ENCODE measurements at places on chromosomes 4 and X.
A peak's percentile ranks its signal among the peaks of the same experiment; 100 is the strongest.

DNA sequence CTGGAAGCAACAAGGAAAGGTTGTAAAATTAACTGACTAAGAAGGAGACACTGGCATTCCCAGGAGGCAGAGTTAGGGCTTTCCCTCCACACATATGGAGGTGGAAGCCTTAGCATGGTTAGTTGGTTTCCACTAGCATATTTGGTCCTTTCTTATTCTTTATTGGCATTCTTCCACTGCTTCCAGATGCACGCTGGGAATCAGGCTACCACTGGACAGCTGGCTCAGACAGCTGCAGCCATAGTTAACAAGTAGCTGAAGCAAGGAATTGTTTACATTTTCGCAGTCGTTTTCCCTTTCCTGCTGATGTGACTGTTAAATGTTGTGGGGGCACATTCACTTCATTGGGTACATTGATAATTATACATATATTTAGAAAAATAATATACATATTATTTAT, 169.2 kb downstream of the GRIA2 start:
- DNase-seq: no peak

DNA sequence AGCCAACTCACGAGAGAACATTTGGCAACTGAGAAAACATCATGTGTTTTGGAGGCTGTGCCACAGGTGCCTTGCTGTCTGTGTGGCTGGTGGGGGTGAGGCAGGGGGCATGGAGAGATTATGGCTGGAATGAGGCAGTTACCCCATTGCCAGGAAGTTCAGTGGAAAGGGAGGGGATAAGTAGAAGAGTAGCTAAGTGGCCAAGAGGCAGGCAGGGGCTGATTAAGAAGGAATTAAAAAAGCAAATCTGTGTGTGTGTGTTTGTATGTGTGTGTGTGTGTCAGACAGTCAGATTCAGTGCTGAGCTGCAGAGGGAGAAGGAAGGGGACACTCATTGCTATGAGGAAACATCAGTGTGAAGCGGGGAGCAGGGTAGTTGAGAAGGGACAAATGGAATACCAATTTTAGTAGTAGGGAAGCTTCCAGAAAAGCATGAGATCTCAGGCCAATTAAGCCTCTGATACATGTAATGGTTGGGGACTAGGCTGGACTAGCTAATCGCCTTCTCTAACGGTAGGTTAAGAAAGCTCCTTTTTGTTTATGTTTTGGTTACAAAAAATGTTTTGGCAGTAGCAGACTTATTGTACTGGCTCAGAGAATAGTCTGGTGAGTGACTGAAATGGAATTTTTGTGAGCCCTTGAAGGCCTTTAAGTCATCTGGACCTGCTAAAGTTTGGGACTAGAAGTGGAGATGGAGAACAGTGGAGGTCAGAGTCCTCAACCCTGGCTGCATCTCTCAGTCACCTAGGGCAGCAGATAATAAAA, 18.5 kb downstream of the TMEM164 start:
- no peak for DNase-seq

GRCh38 chr4:62119195-62119594, 919.1 kb downstream of the ADGRL3 start:
- DNase-seq: no peak

- no peak for DNase-seq
Observed at GRCh38 chrX:99602107-99602506, 808.0 kb downstream of the PCDH19 start.

DNA sequence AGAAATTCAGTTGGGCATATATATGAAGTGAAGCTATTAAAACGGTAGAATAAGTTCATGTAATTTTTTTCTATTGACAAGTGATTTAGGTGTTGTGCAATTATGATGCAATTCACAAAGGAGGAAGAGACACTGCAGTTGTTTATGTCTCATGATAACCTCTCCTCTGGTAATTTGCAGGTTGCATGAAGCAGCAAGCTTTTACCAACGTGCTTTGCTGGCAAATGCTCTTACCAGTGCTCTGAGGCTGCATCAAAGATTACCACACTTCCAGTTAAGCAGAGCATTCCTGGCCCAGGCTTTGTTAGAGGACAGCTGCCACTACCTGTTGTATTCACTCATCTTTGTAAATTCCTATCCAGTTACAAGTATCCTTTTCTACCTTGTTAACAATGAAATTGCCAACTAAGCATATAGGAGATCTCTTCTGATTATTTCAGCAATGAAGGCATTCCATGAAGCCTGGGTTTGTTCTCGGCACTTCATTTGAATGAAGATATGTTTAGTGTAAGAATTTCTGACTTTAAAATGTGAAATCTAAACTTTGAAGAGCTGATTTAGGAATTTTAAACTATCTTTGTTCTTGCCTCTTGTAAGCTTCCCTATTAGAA, 3.9 kb downstream of the TMEM33 start:
- DNase-seq: no peak

GRCh38 chrX:132614297-132614696, 125.5 kb upstream of the MBNL3 start:
- DNase-seq: peak; percentile 3

DNA sequence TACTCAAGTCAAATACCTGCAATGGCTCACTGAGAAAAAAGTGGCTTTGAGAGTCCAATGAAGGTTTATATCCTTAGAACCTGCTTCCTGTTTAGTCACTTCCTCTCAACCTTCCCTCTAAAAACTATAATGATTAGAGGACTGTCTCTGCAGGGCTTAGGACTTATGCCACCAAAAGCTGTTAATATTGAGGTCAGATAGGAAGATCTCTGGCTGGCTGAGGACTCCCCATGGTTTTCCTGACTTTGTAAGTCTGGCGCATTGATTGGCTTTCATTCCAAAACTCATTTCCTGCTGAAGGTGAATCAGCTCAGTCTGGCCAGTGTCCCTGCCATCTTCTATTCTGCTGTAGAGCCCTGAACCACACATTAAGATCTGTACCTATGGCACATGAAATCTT, 140.9 kb upstream of the ANK2 start:
- no peak for DNase-seq

GRCh38 chr4:113838460-113838859, 76.9 kb upstream of the CAMK2D start:
- DNase-seq: no peak

DNA sequence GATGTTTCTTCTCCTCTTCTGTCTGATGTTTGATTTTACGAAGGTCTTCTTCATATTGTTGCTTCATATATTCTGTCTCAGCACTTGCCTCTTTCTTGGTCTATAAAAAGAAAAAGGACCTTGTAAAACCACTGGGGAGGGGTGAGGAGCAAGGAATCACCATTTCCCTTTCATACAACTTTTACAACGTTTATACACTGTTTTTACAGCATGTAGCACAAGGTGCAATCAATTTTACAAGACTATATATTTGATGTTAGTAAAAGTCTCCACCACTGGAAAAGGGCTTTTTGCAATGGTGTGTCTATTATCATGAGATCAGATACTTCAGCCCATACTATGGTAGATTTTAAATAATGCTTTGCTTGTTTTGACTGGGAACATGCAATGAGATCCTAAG, 76.3 kb downstream of the FAM184B start:
- no peak for DNase-seq

DNA sequence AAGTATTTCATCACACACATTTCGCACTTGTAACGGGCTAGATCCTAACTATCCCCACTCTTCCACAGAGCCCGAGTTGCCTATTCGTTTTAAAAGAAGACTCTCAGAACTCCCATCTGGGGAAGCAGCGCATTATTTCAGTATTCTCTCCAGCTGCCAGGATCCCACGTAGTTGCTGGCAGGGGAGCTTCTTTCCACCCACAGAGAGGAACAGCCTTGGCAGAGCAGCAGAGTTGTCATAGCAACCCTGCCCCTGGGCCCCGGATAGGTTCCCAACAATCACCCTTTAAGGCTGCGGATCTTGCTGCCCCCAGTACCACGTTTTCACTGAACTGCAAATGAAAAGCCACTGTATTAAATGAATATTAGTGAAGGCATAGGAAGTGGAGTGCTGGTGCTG, 106.7 kb downstream of the GPM6A start:
- peak; percentile 68 for DNase-seq

GRCh38 chr4:10448991-10449390, 8.2 kb downstream of the ZNF518B start:
- no peak for DNase-seq

DNA sequence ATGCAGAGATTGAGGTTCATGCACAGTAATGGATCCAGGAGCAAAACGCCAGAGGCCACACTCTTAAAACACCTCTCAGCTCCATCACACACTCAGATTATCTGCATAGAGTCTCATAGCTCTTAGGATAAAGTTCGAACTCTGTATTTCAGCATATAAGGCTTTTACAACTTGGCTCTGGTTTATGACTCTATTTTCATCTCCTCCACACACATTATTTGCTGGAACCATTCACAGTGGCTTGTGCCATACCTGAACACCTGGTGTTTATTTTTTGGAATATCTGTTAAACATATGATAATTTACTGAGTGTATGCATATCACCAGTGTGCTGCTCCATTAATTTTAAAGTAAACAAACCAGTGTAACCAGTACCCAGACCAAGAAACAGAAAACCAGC, 27.2 kb downstream of the RASL11B start:
- DNase-seq: no peak

GRCh38 chr4:138305050-138305449, 62.9 kb upstream of the SLC7A11 start:
- no peak for DNase-seq

DNA sequence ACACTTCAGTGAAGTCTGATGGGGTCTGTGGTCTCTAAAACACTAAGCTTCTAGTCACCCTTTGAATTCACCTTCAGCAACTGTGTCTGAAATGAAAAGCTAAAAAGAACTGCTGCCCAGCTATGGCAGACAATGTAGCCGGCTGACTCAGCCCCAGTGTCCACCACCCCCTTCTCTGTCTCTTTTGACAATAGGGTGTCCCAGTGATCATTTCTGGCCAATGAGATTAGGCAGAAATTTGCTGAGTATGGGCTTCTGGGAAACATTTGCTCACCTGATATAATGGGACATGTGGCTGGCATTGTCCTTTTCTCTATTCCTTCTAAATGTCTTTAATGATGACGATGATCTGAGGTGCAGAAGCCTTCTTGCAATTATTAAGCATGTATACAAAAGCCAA, 20.6 kb downstream of the IGFBP7 start:
- no peak for DNase-seq

GRCh38 chr4:3192827-3193226, 56.1 kb upstream of the MSANTD1 start:
- DNase-seq: no peak

- peak; percentile 37 for DNase-seq
Observed at GRCh38 chrX:21658746-21659145, 616 bp upstream of the KLHL34 start.

- DNase-seq: no peak
Observed at GRCh38 chrX:69207216-69207615, 42.0 kb upstream of the PJA1 start.

DNA sequence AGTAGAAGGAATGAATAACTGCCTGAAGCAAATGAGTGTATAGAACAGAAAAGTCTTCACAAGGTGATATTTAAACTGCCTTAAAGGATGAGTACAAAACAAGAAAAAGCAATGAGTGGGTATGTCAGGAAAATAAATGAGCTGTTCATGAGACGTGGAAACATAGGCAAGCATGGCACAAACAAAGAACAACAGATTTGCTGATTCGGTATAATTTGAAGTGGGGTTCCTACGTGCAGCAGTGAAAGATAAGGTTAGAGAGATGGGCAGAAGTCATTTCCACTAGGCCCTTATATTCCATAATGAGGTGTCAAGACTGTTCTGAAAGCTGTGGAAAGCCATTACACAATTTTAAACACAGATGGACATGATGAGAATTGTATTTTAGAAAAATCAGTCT, 506.6 kb downstream of the KLHL13 start:
- DNase-seq: no peak

DNA sequence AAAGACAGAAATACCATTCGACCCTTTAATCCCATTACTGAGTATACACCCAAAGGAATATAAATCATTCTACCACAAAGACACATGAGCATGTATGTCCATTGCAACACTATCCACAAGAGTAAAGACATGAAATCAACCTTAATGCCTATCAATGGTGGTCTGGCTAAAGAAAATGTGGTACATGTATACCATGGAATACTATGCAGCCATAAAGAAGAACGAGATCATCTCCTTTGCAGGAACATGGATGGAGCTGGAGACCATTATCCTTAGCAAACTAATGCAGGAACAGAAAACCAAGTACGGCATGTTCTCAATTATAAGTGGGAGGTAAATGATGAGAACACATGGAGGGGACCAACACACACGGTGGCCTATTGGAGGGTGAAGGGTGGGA, 7.9 kb downstream of the SCLT1 start:
- DNase-seq: no peak

GRCh38 chrX:96474029-96474740, 210.5 kb upstream of the DIAPH2 start:
- DNase-seq: no peak

GRCh38 chr4:100721490-100721889, 203.7 kb upstream of the EMCN start:
- no peak for DNase-seq

DNA sequence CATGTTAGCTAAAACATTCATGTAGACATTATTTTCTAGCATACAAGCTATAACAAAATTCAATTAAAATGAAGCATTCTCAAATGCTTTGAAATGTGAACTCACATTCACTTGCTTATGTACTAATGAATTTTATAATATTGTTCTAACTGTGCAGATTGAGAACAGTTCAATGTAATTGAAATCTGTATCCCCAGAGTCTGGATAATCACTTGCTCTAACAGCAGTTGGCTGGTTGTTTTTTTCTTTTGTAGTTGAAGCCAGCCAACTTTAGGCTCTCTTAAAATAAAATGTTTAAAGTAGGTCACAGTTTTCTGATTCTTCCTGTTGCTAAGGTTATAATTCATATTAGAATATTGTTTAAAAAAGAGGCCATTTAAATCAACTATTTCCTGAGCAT, 438.9 kb downstream of the NAF1 start:
- no peak for DNase-seq

GRCh38 chr4:75724867-75725724, 719 bp downstream of the USO1 start:
- peak; percentile 64 for DNase-seq

DNA sequence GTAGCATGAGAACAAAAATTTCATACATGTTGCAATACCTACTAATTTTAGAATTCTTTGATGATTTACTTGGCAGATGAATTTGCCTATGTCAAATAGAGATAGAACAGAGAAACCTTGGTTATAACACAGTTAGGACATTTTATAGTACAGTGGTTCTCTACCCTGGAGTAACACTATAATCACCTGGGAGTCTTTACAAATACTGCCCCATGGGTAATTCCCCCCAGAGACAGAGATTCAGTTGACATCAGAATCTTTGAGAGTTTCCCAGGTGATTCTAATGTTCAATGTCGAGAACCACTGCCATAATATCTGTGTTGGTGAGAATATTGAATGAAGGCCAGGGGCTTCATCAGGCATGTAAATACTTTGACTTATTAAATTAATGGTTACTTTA, 401.3 kb upstream of the NDST4 start:
- DNase-seq: no peak

- no peak for DNase-seq
Observed at GRCh38 chr4:164648151-164648848, 105.6 kb upstream of the SMIM31 start.
